ENCODE measurements at places on chromosomes 7 and 10.

GRCh38 chr10:131187274-131187673 lies 124.2 kb downstream of the TCERG1L start:
- no peak for DNase-seq

DNA sequence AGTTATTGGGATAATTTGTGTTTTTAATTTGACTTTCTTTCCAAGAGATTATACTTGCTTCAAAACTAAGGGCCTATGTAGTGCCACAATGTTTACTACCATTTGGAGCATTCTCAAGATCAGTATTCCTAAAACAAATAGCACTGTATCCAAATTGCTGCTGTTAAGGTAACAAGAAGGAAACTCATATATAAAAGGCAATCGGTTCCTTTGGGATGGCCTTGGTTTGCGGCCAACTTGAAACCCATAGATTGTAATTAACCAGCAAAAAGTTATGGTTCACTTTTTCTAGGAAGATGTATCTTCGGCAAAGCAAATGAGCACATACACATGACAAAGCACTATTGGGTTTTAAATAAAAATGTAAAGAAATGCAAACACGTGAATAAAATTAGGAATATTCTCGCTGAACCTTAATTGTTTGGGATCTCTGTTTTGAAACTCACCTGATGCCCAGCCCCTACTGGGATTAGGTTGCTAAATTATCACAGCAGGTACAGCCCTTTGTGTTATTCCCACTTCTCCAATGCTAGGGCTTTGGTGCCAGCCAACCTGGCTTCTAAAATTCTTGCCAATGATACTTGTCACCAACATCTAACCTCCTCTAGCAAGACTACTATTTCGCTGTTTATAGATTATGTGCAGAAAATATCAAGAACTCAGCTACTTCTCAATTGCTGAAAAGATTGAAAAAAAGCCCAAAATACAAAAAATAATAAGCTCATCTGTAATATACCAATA lies 16.0 kb downstream of the CDNF start:
- DNase-seq: no peak

DNA sequence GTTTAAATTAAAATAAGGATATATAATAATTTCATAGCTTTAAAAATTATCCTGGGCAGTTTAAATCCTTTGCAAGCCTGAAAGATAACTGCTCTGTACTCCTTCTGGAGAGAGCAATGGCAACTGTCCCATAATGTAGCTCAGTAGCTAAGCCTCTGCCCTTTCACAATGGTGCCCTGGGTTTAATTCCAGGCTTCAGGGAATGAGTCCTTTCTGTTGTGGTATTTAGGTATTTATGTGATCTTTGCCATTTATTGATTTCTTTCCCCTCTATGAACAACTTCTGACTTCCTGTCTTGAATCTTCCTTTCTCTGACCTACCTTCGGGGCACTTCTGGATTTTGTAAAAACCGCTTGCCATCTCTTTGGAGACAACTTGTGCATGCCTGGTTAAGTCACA lies 773.2 kb downstream of the IPMK start:
- no peak for DNase-seq

DNA sequence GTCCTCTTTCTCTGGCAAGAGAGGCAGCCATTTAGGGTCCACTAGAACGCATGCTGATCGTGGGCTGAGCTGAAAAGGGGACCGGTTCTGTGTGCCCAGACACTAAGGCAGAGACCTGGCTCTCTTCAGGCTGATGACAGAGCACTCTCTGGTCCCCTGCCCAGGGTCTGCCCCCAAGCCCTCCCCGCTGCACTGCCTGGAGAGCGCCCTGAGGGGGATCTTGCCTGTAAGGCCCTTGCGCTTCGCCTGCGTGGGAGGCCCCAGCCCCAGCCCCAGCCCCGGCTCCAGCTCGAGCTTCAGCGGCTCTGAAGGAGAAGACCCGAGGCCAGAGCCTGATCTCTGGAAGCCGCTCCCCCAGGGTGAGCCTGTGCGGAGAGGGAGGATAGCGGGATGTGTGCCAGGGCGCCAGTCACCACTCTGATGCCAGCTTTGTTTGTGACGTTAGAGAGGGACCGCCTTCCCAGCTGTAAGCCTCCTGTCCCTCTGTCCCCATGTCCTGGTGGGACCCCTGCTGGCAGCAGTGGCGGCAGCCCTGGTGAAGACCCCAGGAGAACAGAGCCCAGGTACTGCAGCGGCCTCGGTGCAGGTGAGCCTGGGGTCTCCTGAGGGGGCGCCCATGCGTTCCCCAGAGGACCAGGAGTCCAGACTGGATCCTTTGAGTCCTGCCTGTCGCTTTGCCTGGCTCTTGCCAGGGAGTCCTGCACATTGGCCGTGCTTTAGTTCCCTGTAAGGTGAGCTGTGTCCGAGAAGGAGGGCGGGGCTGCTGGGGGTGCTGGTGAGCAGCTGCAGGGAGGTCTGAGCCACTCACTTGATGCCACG lies 43.2 kb downstream of the ZNF467 start:
- DNase-seq: no peak

DNA sequence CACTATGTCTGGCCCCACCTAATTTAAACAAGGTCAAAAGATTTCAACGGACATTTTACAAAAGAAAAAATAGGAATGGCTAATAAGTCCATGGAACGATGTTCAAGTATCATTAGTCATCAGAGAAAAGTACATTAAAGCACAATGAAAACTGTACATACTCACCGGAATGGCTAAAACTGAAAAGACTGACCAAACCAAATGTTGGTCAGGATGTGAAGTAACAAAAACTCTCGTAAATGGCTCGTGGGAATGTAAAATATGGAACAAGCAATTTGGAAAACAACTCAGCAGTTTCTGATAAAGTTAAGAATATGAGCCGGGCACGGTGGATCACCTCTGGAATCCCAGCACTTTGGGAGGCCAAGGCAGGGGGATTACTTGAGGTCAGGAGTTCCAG lies 65.7 kb upstream of the PARD3 start:
- no peak for DNase-seq
